ENCODE measurements at places on chromosomes 16 and 17.

- no peak for DNase-seq
These were observed 198.8 kb upstream of the CDH5 start for GRCh38 chr16:66167564-66168291.

- peak; percentile 92 for DNase-seq
These were observed 94.4 kb upstream of the CIBAR2 start for GRCh38 chr16:85206472-85207356.

- no peak for DNase-seq
These were observed 13.8 kb downstream of the SMIM5 start for GRCh38 chr17:75647061-75647460.

DNA sequence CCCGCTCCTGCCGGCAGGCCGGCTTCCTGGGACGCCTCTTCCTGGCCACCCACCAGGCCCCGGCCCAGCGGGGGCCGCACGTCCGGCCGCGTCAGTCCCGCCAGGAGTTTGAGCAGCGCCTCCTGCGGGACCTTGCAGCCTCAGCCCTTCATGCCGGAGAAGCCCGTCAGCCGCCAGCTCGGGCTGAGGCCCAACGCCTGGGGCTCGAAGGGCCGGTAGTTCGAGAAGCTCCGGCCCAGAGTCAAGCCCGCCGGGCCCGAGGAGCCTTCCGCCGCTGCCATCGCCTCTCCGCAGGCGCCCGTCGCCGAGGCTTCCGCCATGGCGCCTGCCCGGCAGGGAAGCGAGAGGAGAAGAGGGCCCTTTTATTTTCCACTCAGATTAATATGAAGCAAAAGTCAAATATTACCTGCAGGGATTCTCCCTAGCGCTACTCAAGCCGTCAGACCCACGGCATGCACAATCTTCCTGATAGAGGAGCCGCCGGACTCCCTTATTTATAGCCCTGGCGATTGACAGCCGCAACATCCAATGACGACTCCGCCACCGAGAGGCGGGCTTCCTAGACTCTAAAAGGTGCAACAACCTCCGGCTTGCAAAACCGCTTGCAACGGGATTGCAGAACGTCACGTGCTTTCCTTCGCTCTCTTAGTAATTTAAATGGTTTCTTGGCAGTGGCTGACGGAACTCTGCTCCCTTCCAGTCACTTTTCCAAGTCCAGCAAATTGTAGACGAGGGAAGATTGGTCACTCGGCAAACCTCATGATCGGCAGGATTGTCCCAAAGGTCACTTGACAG lies at the start of gene SEPHS2:
SEPHS2 (minus strand) TSS at position 467 of the 795 bp plus-strand sequence; CDS start at position 320, 147 bp downstream.
- DNase-seq: peak; percentile 95

- DNase-seq: no peak
These were observed 145.5 kb upstream of the PMFBP1 start for GRCh38 chr16:72317446-72317845.

GRCh38 chr16:528111-529011 lies 849 bp downstream of the CAPN15 start:
- no peak for DNase-seq

GRCh38 chr16:84597931-84598351 lies 19.9 kb downstream of the COTL1 start:
- no peak for DNase-seq

- no peak for DNase-seq
These were observed 108.5 kb upstream of the CCL2 start for GRCh38 chr17:34146440-34147043.

GRCh38 chr17:16419929-16420271 lies 4.5 kb downstream of the TRPV2 start:
- peak; percentile 56 for DNase-seq

GRCh38 chr16:18943414-18943813 lies 17.2 kb upstream of the SMG1 start:
- DNase-seq: no peak

GRCh38 chr16:66953462-66954096 lies 7.5 kb upstream of the CES3 start:
- DNase-seq: no peak

- DNase-seq: no peak
These were observed 2.0 kb downstream of the MRM3 start for GRCh38 chr17:784143-784542.

DNA sequence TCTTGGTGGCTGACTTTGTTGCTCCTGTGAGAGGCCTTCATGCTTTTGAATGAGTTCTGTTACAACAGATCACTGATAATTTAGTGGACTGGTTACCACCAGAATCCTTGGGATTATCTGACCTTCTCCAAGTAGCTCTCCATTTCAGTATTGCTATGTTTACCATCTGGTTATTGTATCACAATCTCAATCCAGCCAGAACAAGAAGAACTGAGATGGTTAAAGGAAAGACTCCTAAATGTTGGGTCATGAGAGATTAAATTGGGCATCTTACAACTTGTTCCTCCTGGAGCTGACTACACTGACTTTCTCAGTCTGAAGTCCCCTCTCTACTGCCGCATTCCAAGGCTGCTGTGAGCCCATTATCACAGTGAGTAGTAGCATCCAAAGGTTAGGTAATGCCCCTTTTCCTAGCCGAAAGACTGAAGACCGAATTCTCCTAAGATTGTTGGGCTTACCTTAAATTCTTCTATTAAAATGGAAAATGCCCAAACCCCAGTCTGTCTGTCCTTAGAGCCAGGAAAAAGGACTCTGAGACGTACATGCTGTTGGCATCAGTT lies 181.7 kb upstream of the TBX2 start:
- no peak for DNase-seq

DNA sequence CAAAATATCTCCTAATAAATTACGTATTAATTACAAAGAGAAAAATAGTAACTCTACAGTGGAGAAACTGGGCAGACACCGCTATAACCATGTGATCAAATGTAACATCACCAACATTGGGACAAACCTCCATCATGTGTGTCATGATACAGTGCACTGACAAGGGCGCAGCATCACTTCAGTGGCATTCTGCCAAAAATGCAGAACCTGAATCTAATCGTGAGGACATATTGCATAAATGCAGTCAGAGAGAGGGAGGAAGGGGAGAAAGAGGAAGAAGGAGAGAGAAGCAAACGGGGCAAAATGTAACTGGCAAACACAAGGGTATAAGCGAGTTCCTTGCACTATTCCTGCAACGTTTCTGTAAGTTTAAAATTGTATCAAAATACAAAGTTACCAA lies 74.2 kb upstream of the MARCHF10 start:
- DNase-seq: no peak

DNA sequence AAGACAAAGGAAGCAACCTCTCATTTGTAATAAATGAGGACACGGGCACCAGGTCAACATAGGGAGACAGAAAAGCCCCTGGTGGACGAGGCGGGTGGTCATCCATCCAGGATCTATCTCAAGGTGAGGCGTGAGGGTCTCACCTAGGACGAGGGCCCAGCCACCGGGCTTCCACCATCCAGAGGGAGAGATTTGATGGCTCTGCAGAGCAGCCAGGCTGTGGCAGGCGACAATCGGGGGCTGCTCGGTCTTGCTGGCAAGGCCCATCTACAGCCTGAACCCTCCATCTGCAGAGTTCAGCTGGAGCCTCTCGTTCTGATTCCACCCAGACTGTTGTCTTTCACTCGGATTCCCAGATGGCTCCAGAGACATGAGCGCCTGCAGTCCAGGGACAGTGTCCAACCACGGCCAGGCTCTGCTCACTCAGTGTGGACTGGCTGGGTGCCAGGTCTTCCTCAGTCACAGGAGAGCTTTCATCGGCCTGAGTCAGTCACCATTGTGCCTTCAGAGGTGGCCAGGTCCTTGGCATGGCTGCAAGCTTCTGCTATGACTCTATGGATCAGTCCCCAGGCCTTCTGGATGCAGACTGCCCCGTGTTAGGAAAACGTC lies 5.9 kb downstream of the LITAFD start:
- peak; percentile 41 for DNase-seq

DNA sequence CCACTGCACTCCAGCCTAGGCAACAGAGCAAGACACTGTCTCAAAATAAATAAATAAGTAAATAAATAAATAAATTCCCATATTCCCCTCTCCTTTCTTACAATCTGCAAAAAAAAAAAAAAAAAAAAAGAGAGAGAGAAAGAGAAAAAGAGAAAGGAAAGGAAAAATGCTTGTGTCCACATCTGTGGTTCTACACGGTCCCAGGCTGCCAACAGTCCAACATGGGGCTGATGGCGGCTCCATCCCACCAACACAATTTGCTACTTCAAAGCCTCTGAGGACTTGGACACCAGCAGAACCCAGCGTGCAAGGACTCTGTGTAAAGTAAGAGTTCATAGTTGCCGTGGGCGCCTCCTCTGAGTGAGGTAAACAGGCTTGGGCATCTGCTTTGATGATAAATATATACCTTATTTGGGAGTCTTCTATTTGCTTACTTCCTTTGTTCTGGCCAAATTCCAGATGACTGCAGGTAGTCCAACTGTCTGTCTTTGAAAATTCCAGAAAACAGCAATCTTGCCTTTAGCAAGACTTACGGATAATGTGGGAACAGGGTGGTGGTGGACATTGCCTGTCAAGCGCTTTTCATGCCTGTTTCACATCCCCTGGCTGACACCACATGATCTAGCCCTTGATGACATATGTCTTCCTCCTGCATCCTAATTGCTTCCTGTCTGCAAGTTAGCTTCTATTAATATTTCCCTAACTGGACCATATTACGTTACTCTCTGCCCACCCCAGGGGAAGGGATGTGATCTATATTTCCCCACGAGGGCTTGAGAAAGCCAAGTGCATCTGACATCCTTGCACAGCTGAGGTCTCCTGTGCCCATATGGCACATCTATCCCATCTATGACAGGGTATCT lies 10.1 kb downstream of the LITAF start:
- no peak for DNase-seq

DNA sequence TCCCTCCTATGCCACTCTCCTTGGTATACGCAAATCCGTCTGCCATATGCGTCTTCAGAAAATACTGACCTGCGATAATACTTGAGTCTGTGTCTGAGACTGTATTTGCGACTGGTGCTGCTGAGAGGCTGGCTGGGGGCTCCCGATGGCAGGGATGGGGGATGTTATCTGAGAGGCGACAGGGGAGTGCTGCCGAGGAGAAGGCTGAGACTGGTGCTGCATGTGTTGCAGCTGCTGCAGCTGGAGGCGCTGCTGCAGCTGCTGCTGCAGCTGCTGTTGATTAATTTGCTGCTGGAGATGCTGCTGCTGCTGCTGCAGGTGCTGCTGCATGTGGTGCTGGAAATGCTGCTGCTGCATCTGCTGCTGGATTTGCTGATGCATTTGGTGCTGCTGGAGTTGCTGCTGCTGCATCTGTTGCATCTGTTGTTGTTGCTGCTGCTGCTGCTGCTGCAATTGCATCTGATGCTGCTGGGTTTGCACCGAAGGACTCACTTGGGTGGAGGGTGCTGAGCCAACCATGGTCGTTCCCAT lies 107.7 kb downstream of the TOX3 start:
- no peak for DNase-seq

DNA sequence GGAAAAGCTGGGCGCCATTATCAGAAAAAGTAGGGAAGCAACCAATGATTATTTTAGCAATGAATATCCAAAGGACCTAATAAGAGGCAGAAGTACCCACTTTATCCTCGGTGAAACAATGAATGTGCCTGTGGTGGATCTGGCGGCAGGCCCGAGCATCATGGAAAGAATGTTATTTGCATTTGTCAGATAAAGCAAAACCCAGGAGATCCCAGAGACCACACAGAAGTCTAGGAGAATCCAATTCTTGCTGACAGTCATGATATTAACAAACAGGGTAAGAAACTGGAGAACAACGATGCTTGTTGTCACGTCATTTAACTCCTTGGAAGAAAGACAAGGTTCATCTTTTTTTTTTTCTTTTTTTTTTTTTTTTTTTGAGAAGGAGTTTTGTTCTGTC lies 12.0 kb upstream of the TNRC6A start:
- DNase-seq: no peak

- DNase-seq: no peak
These were observed at the start of gene CES3 for GRCh38 chr16:66961065-66961744. Gene CES3, plus strand, starts transcription at chr16:66961266. Its CDS starts 42 bp downstream, at chr16:66961308.

- DNase-seq: peak; percentile 92
These were observed 43.2 kb downstream of the TSC2 start for GRCh38 chr16:2090777-2091546.

DNA sequence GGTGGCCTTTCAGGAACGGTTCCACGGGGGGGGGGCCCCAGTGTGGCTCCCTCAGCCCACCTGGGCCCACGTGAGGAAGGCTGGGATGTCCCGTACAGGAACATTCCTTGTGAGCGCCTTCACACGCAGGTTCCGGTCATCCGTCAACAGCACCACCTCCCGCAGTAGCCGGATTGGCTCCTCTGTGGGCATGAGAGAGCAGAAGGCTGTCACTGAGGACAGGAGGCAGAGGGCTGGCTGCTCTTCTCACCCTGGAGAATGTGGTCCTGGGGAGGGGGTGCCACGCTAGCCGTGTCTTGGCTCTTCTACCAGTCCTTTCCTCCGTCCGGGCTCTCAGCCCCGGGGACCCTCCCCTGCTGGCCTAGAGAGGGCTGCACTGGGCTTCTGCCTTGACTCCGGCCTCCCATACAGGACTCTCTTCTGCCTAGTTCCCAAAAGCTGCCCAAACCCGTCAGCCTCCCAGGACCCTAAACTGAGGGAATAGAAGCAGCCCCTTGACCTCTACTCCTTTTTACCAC lies 6.6 kb downstream of the HIC1 start:
- peak; percentile 43 for DNase-seq

GRCh38 chr17:42659079-42659931 lies at the start of gene TUBG2:
Gene TUBG2, plus strand, starts transcription at chr17:42659284. Its CDS starts 220 bp downstream, at chr17:42659504.
- DNase-seq: peak; percentile 94

DNA sequence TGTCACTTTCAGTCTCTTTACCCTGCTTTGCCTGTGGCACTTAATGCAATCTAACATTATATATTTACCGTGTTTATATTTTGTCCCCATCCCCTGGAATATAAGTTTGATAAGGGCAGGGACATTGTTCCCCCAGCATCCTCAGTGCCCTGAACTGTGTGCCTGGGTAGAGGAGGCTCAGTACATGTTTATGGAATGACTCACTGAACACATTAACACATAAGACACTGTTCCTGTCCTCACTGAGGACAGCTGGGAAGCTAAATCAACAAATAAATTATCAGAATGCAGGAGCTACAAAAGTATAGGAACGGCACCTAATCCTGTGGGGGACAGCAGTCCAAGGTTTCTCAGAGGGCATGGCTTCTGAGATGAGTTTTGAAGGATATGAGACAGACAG lies 27.8 kb downstream of the GRIN2A start:
- DNase-seq: no peak

DNA sequence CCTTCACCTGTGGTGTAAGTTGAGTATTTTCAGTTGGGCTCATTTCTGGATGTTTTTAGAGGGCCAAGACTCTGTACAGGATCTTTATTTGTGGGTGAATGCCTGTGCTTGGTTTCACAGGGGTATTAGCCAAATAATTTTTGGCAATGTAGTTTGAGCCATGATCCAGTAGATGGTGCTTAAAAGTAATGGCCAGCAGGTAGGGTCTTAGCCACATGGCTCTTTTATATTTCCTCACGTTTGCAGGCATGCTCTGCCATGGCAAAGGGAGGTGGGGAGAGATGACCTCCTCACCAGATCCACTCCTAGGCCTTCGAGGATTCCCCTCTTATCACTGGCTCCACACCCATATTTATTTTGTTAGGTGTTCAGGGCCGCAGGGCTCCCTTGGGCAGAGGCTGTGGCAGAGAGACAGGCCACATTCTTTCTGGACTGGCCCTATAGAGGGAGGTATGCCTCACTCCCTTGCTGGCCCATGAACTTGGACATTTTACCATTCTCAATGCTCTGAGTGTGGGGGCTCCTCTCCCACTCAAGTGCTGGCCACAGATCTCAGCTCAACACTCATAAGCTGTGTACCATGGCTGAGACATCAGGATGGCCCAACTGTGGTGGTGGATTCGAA lies 417.1 kb downstream of the XYLT1 start:
- no peak for DNase-seq

GRCh38 chr16:86324320-86324719 lies 186.0 kb upstream of the FOXF1 start:
- DNase-seq: no peak

GRCh38 chr17:2264067-2264860 lies 39.3 kb downstream of the SMG6 start:
- DNase-seq: peak; percentile 40

All from left hindlimb (tissue), 1 donor.